H9 (cell line): ENCODE measurements at places on chromosomes 1 and 21. TPM values are rescaled to one million over a fixed set of nuclear protein-coding genes. Genes with fewer than 3 reads are reported as not detected.

GRCh38 chr1:58812926-58813325 lies 29.1 kb upstream of the JUN start:
- H3K4me1 ChIP-seq = no peaks in the 10 kb centered on the region; the same call in 1 of the 2 replicates
- DNase-seq = no peak
- H3K27ac ChIP-seq = no peak overlapping the region
- H3K27me3 ChIP-seq = no peaks in the 10 kb centered on the region; the same call in 1 of the 2 replicates
- H3K4me3 ChIP-seq = no peak overlapping the region

GRCh38 chr1:223538981-223539380 lies 126.5 kb downstream of the CAPN8 start:
- DNase-seq = no peak
- H3K4me3 ChIP-seq = no peak overlapping the region
- no peak overlapping the region for H3K27ac ChIP-seq

The KCNK1 gene
- 9.3 and 9.9 TPM in 2 replicates for total RNA-seq

GRCh38 chr1:157968946-157969345 lies 24.5 kb upstream of the KIRREL1 start:
- no peak overlapping the region for H3K27ac ChIP-seq
- H3K4me3 ChIP-seq = no peak overlapping the region
- no peaks in the 10 kb centered on the region for H3K4me1 ChIP-seq
- no peaks in the 10 kb centered on the region for H3K27me3 ChIP-seq

The CAPN2 gene
- total RNA-seq = 31.3 and 32.2 TPM in 2 replicates

DNA sequence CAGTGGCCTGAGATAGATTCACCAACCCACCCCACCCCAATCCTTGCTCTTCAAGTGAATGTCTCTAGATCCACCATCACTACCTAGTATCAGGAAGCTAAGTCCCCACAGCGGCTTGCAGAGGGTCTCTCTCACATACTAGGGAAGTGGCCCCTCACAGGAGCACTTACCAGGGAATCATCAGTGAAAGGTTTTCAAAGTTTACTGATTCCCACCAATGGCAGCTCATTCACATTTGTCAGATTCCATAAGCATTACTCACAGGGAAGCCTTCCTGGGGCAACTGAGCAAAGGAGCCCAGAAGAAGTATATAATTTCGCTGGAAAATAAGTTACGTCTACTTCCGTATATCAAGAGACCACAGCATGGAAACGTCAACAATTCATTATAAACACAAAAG lies 120.8 kb downstream of the GREM2 start:
- H3K27me3 ChIP-seq = no peaks in the 10 kb centered on the region
- no peak overlapping the region for H3K4me3 ChIP-seq
- peaks cover 4% of the 10 kb centered on the region; the same call in 1 of the 2 replicates for H3K4me1 ChIP-seq
- DNase-seq = no peak
- H3K27ac ChIP-seq = no peak overlapping the region

- H3K36me3 ChIP-seq = no peaks in the 10 kb centered on the region
- no peak overlapping the region for H3K4me3 ChIP-seq
- DNase-seq = no peak
Measured at GRCh38 chr1:103517380-103518047, 8.0 kb upstream of the RNPC3 start.

- H3K27ac ChIP-seq = no peak overlapping the region
- H3K36me3 ChIP-seq = no peaks in the 10 kb centered on the region
- H3K4me1 ChIP-seq = no peaks in the 10 kb centered on the region
- no peak overlapping the region for H3K4me3 ChIP-seq
- DNase-seq = no peak
Measured at GRCh38 chr1:70509996-70510876, 99.2 kb downstream of the CTH start.

The FMO4 gene
- 1.8 and 3.0 TPM in 2 replicates for total RNA-seq
